ENCODE measurements at places on chromosomes 16 and 17.

DNA sequence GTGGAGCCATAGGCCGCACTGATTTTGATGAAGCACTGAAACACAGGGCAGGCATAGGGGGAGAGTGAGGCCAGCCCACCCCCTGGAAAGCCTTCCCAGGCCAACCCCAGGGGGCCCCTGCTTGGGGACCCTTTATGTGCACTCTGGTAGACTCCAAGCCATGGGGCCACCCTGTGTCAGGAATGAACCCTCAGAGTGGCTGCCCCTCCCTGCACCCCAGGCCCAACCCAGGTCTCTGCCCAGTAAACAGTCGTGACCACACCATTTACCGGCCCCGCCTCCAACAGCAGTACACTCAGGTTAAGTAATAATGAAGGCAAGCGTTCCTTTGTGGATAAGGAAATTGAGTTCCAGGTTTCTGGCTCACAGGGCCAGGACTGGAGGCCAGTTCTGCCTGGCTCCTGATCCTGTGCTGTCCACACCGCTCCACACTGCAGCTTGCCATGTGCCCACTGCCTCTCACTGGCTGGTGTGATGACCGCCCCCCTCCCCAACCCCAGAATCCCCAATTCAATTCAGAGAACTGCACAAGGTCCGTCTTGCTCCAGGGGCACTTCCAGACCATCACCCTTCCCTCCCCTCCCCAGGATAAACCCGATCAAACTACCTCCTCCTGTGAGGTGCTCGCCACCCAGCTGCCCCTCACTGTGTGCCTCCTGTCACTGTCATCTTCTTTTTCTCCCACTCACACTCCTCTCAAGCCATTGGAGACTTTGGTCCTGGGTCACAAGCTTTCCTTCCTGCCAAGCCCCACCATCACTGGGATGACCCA lies 13.6 kb downstream of the PIMREG start:
- no peak for DNase-seq

GRCh38 chr16:53771655-53772497 lies 67.9 kb downstream of the FTO start:
- no peak for DNase-seq

DNA sequence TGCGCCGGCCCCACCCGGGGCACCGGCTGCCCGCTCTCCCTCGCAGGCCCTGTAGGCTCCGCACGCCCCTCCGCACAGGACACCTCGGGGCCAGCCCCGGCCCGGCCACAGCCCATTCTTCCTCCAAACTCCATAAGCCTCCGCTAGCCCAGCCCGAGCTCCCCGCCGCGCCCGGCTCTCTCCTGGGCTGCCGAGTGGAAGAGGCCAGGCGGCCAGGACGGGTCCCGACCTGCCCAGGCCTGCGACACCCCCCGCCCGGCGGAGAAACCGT lies 397 bp downstream of the NCOR1 start:
- no peak for DNase-seq

GRCh38 chr17:38789185-38789584 lies 10.2 kb downstream of the PIP4K2B start:
- DNase-seq, result no peak

- DNase-seq, result no peak
Measured at GRCh38 chr17:81396722-81397313, 1.6 kb downstream of the BAHCC1 start.

- DNase-seq, result no peak
Measured at GRCh38 chr16:52035436-52035835, 511.5 kb downstream of the TOX3 start.

- DNase-seq, result no peak
Measured at GRCh38 chr16:17155485-17155884, 315.3 kb downstream of the XYLT1 start.

GRCh38 chr17:3843935-3844516 lies 2.0 kb downstream of the NCBP3 start:
- DNase-seq, result no peak

GRCh38 chr16:24178496-24178895 lies 77.6 kb upstream of the CACNG3 start:
- DNase-seq, result no peak

DNA sequence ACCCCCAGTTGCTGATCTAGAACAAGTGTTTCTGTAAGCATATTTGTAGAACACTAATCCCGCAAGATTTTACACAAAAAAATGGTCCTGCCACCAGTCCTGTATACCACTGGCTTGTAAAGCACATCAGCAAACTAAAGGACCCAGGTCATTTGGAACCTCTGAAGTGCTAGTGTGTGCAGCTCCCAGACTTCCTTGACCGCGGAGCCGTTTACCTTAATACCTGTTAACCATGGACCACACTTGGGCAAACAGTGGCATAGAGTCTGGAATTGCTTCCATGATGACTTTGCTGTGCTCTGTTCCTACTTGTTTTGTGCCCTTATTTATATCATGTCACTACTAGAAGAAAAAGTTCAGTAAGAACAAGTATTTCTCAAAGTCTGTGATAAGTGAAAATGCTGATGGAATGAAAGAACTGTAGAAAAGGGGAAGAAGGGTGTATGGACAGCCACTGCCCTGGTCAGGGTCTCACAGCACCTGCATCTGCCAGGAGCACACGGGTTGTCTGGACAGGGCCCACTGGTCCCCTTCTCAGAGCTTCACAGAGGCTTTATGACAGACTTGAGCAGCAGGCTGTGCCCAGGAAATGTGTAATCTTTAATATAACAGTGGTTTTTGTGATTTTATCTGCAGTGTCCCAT lies 29.3 kb downstream of the ALDH3A2 start:
- DNase-seq, result no peak

DNA sequence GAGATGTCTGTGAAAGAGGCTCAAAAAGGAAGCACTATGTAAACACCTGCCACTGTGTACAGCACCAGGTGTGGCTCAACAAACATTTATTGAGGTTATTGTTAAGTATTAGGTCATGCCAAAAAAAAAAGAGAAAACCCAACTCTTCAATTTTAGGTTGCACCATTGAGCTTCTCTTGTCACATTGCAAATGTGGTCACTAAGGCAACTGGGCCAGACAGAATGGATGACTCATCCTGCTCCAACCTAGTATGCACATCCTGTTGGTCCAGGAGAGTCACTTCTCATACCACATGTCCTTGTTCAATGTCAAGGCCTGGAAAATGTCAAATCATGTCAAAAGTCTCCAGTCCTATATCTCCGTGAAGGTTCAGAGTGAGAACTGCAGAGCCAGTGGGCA lies 25.0 kb downstream of the HOXB1 start:
- DNase-seq, result no peak

DNA sequence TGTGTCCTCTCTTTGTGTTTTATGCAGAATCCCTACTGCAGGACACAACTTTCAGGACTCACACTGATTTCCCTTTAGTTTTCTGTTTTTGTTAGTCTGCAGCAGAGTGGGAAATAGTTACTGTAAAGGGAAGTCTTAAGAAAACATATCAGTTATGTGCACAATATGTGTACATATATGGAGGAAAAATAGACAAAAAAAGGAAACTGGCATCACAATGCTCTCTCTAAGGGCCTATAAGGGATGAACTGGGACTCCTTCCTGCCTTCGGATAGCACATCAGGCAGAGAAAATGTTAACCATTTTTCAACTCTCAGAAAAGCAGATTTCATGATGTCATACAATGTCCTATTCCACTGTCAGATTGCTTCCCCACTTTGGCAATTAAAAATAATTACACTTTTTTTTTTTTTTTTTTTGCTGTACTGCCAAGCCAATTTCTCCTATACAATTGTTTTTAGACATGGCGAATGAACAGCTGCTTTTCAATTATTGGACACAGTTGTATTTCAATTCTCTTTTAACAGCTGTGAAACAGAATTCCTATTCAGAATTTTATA lies 112.5 kb upstream of the KCNJ16 start:
- DNase-seq, result no peak

GRCh38 chr17:65436871-65437270 lies 124.6 kb downstream of the AXIN2 start:
- DNase-seq, result no peak

- no peak for DNase-seq
Measured at GRCh38 chr17:45917081-45917480, 22.7 kb downstream of the MAPT start.

DNA sequence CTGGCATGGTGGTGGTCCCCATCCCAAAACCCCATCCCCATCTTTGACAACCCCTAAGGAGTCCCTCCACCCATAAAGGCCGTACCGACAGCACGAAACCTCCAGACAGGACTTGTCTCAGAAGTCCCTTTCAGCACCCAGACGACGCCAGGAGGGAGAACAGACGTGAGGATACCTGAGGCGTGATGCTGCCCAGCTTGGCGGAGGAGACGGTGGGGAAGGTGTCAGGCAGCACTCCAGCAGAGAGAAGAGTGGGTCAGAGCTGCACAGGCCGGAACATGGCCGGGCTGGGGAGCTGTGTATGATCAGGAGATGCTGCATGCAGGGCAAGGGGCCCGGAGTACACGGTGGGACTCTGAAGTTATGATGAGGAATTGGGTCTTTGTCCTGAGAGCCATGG lies 244.2 kb downstream of the GSG1L start:
- DNase-seq, result no peak

GRCh38 chr17:35596530-35597233 lies 9.6 kb downstream of the AP2B1 start:
- no peak for DNase-seq

GRCh38 chr17:30207655-30208054 lies 27.8 kb downstream of the SLC6A4 start:
- DNase-seq, result no peak

GRCh38 chr17:8806253-8806925 lies 7.2 kb upstream of the MFSD6L start:
- no peak for DNase-seq
